Stimulated activated CD4-positive, alpha-beta T cell treated with anti-CD3 and anti-CD28 coated beads, TNF-alpha, amount 100 ng/mL, for 48 hours (primary cell): ENCODE measurements at places on chromosomes 13 and 19.

GRCh38 chr13:108005231-108005630 lies 210.1 kb downstream of the LIG4 start:
- DNase-seq, result no peak

- DNase-seq, result no peak
Measured at GRCh38 chr13:113645329-113645728, 12.7 kb downstream of the ATP4B start.

DNA sequence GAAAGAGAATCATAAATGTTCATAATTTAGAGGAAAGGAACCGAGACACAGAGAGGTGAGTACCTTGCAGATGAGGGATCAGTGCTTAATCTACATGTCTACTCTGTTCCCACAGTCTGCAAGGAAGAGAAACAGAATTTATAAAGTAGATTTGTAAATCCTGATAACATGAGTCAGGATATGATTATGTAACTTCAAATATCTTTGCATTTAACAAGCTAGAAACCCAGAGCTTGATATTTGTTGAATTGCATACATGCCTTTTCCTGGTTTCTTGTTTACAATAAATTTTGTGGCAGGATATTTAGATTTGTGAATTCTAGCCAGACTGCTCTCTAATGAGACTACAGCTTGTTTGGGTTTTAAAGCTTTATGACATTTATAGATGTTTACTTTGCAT lies 219.2 kb downstream of the ENOX1 start:
- no peak for DNase-seq

DNA sequence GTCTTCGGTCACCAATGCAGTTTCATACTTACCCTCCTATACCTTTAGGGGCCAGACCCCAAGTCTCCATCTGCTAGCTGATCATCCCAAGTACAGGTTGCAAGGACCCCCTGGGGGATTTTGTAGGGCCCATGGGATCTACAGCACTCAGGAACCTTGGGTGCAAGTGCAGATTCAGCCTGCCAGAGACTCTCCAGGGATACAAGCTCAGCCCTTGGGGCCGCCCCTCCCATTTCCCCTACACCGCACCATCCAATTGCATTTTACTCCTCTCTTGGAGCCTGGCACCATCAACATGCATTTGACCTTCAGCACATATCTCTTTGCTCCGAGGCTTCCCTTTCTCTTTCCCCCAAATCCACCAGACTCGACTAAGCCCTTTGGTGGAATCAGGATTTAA lies 154.7 kb upstream of the ZNF536 start:
- no peak for DNase-seq

DNA sequence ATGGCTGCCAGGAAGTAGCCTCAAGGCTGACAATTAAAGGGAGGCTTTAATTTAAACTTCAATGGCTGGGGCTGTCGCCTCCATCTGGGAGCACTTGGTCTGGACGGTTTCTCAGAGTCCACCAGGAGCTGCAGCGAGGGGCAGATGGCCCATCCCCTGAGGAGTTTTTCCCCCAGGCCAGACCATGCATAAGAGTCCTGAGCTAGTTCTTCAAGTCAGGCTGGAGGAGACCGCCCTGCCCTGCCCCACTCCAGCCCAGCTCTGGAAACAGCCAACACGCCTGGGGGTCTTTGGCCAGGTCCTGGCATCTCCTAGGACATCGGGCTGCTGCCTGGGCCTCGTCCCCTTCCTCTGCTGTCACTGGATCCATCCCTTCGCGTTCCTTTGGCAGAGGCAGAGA lies 5.3 kb upstream of the ACTN4 start:
- DNase-seq, result no peak

- no peak for DNase-seq
Measured at GRCh38 chr13:45327253-45327955, 13.6 kb downstream of the TPT1 start.

- no peak for DNase-seq
Measured at GRCh38 chr13:79392882-79393563, 13.0 kb downstream of the RBM26 start.

DNA sequence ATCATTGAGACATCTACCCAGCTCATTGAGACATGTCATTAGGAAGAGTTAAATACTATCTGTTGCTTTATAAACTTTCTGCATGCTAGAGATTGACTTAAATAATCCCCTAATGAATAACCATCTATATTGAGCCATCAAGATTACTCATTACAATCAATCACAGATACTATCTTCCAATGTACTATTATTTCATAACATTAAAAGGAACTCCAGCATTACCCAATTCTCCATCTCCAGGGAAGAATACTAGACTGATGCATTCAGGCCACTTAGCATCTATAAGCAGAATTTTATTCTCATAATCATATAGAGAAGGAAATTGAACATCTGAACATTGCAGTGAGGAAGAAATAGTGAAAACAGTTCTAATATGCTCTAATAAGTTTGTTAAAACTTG lies 8.0 kb downstream of the EPSTI1 start:
- no peak for DNase-seq

DNA sequence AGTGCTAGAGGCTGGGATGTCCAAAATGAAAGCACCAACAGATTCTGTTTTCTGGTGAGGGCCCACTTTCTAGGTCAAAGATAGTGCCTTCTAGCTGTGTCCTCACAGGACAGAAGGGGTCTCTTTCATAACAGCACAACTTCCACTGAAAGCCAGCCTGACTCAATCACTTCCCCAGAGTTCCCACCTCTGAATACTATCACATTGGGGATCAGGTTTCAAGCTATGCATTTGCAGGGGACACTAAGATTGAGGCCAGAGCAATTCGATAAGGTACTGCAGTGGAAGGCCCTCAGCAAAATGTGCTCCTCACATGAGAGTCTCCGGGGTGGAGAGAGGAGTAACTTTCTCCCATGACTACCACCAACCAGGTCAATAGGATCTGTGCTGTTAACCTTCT lies 1501.5 kb downstream of the EFNB2 start:
- DNase-seq, result no peak

DNA sequence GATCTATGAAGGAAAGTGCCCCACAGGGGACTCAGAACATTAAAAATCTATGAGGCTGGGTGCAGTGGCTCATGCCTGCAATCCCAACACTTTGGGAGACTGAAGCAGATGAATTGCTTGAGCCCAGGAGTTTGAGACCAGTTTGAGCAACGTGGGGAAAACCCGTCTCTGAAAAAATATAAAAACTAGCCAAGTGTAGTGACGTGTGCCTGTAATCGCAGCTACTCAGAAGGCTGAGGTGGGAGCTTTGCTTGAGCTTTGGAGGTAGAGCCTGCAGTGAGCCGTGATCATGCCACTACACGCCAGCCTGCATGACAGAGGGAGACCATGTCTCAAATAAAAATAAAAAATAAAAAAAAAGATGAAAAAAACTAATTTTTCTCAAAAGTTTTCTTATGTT lies 1070.6 kb downstream of the PCDH9 start:
- DNase-seq, result no peak

- DNase-seq, result peak; percentile 58
Measured at GRCh38 chr19:916645-917322, 349 bp upstream of the KISS1R start.

DNA sequence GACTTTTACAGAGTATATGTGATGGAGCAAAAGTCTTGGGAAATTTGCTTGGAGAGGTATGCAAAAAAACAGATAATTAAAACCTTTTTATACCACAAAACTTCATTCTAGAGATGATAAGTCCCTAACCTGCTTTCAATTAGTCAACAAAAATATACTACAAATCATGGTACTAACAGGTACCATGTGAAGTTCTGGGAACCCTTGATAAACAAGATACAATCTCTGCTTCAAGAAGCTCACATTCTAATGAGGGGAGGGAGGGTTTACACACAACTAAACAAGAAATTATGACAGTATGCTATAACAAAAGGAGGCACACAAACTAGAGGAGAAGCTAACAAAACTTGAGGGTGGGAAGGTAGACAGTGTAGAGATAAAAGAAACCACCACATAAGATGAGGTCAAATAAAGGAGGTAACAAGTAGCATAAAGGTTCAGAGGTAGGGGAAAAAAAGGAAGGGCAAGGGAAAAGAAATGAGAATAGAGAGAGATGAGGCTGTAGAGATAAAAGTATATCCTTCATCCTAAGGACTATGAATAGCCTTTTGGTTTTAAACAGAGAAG lies 91.4 kb downstream of the MYCBP2 start:
- DNase-seq, result no peak

DNA sequence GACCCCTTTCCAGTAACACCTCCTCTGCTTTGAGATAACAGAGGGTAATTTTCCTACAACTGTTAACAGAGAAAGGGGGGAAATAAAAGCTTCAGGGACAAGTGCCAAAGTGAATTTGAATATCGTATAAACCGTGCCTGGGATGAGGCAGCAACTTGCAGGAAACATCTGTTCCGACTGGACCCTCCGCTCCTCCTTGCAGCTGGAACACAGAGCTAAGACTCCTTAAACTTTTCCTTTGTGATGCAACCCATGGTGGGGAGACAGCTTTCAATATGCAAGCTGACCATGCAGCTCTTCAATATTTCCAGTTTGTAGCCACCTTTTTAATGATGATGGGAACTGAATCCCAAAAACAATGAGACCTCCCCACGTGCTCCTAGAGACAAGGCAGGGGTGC lies 432.6 kb downstream of the ZNF536 start:
- no peak for DNase-seq

DNA sequence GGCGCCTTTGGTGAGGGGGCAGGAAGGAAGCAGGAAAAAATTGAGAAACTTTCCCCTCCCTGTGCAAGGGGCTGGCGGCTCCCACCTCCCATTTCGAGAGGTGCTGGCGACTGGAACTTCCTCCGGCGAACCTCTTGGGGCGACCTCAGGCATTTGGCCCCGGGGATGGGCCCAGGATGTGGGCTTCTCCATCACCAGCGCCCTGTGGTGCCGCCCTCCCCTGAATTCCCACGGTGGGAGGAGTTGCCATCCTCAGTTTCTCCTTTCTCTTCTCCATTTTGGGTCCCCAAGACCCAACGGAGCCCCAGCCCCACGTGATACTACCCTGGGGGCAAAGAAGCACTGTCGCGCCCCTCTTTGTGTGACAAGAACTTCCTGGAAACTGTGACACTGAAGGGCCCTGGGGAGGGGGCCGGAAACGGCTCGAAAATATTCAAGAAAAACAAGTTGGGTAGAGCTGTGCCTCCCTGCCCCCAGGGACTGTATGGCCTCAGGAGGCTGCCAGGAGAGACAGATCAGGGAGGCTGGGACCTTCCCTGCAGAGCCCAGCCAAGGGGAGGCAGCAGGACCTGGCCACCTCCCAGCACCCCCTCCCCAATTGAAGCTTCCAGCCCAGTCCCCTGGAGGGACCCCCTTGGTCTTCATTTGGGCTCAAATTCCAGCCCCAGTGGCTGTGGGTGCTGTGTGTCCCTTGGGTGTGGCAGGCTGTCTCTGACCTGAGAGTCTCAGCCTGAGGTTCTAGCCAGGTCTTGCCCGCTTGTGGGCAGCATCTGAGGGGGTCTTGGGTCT lies 16.2 kb upstream of the AP1M2 start:
- DNase-seq, result peak; percentile 61

DNA sequence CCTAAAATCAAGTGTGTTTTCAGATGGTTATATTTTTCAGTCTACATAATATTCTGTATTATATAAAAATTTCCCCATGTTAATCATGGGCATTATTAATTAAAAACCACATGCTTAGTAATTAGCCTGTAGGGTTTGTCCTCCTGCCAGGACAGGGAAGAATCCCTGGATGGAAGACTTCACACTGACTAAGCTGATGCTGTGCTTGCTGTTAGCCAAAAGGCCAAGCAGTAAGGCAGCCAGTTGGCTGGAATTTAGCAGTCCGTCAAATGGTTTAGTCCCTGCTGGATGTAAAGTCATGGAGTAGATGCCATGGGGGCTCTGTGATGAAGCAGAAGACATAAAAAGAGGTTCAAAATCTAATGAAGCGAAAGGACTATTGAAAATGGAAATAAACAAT lies 168.0 kb upstream of the OBI1 start:
- no peak for DNase-seq

GRCh38 chr19:35882114-35882832 lies 13.9 kb downstream of the APLP1 start:
- no peak for DNase-seq

DNA sequence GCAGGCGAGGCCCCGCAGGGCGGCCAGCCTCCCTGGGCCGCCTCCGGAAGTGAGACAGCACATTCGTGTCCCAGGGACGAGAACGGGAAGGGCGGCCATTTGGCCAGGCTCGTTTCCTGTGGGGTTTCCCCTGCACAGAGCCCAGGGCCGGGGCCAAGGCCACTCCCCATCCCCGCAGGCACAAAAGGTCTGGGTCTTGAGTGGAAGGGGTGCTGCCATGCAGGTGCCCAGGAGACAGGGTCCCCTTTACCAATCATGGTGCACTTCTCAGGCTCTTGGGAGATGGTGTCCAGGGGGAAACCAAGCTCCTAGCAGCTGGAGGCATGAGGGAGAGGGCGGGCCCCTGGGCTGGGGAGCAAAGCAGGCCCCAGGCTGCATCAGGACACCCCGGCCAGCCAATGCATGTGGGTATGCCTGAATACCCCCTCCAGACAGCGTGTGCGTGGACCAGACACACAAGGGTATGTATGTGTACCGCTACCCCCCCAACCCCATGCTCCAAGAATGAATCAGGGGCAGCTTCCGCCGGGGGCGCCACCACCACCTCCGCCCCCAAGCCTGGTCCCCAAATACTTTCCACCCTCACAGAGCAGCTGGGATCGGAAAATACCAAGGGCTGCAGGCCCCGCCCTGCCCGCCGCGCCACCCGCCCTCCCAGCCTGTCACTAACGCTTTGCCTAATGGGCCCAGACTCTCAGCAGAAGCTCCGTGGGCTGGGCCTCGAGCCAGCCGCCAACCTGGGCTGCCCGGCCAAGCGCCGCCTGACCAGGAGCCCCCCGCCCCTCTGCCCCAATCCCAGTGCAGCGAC lies 37.6 kb upstream of the NANOS3 start:
- peak; percentile 81 for DNase-seq

GRCh38 chr13:75452564-75452963 lies 29.4 kb downstream of the TBC1D4 start:
- no peak for DNase-seq

- peak; percentile 70 for DNase-seq
Measured at GRCh38 chr19:48351341-48351752, 12.4 kb downstream of the TMEM143 start.

GRCh38 chr13:30803749-30804148 lies 68.4 kb downstream of the ALOX5AP start:
- no peak for DNase-seq

DNA sequence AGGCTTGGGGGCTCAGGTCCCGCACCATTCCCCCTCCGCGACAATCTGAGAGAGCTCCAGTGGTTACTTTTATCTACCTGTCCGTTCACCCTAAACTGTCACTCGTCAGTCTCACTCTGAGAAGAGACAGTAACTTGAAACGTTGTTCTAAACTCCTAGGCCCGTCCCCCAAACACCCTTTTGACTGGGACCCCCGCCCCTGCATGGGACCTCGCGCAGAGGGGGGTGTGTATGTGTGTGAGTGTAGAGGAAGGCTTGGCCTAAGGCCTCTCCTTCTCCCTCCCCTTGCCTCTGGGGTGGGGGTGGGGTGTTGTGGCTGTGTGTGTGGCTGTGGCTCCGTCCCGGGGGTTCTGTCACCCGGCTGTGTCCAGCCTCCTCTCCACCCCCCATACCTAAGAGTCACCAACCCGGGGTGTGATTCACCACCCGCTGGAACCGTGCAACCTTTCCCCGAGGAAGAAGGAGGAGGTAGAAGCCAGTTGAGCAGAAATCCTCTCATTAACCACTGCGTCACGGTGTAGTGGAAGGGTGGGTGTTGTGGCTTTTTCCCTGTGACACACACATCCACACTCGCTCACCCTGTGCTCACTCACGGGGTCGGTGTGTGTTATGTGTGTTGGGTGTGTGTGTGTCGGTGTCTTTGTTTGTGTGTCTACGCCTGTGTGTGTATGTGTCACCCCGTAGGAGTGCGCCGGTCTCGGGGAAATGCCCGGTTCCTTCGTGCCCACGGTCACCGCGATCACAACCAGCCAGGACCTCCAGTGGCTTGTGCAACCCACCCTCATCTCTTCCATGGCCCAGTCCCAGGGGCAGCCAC lies 2.4 kb downstream of the FOSB start:
- DNase-seq, result no peak

GRCh38 chr19:14556662-14557188 lies 15.1 kb downstream of the NDUFB7 start:
- peak; percentile 81 for DNase-seq
